ENCODE measurements at places on chromosomes 4 and X. TPM values are rescaled to one million over a fixed set of nuclear protein-coding genes. Genes with fewer than 3 reads are reported as not detected.

Gene DCX
- not detected for total RNA-seq

Gene SERPINA7
- total RNA-seq: not detected

Gene TBC1D8B
- total RNA-seq: 12.3 TPM

Gene TRIM75
- total RNA-seq: not detected

Gene DOK7
- not detected for total RNA-seq

Gene ARX
- not detected for total RNA-seq

Gene ZNF330
- 33.7 TPM for total RNA-seq
